ENCODE measurements at places on chromosomes 12 and 14.

DNA sequence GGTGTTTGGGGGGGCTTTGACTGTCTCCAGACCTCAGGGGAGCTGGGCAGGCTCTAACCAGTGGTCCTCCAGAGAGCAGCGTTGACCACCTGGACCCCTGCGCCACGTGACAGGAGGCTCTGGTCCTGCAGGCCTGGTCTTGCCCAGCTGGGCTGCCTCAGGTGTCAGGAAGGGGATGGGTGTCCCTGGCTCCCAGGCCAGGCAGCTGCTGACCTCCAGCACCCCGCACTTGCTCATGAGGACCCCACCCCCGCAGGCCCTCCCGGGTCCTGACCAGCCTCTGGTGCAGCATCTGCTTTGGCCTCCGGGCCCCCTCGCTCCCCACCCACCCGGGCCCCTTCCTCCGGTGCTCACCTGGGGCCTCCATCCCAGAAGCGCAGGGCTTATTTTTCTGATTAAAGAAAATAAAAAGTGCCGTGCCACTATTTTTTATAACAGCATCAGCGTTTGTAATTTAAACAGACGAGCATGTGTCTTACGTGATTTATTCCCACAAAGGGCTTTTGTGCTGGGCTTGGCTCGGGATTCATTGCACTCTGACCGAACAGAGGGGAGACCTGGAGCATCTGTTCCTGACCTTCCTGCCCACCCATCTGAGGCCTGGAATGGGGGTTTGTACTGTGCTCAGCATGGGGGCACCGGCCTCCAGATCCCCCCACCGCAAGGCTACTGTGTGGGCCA lies 21.7 kb downstream of the FBRSL1 start:
- ATAC-seq = no peak

- peak; percentile 7 for ATAC-seq
These were observed 507 bp downstream of the AHSA1 start for GRCh38 chr14:77458249-77458950.

DNA sequence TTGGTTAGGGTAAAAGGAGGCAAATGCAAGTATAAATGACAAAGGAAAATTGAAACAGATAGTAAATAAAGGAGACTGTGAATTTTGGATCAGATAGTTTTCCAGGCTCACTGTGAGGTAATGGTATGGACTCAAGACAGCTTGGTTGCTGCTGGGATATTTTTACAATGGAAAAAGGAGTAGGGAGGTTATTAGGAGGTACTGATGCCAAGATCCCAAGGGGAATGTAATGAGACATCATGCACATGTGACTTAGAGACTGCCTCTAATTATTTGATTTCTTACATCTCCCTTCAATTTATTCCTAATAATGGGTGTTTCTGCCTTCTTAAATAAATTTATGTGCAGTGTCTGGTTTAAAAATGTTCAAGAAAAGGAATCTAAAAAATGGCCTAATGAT lies 56.9 kb downstream of the TAOK3 start:
- ATAC-seq = no peak

- ATAC-seq = no peak
These were observed 104.8 kb downstream of the VRK1 start for GRCh38 chr14:96902004-96902403.

- no peak for ATAC-seq
These were observed 448.8 kb downstream of the FLRT2 start for GRCh38 chr14:85978582-85979250.

DNA sequence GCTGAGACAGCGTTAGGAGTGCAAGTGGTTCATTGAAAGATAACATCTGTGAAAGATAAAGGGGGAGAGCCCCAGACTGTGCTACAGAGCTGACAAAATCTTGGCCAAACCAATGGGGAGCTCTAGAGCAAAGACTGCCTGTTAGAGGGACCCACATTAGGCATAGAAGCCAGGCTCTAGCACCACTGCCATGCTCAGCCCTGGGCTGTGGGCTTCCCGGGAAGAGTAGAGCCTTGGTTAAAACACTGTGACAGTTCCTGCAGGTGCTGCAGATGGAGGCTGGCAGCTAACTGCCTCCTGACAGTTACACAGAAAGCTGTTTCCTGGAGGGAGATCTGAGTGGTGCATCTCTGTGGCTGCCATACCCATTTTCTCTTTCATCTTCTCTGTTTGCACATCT lies 23.0 kb downstream of the TSHR start:
- ATAC-seq = no peak

- peak; percentile 78 for ATAC-seq
These were observed 115.8 kb downstream of the GCH1 start for GRCh38 chr14:54786838-54787237.

GRCh38 chr14:49049711-49050110 lies 536.5 kb downstream of the RPS29 start:
- ATAC-seq = no peak

DNA sequence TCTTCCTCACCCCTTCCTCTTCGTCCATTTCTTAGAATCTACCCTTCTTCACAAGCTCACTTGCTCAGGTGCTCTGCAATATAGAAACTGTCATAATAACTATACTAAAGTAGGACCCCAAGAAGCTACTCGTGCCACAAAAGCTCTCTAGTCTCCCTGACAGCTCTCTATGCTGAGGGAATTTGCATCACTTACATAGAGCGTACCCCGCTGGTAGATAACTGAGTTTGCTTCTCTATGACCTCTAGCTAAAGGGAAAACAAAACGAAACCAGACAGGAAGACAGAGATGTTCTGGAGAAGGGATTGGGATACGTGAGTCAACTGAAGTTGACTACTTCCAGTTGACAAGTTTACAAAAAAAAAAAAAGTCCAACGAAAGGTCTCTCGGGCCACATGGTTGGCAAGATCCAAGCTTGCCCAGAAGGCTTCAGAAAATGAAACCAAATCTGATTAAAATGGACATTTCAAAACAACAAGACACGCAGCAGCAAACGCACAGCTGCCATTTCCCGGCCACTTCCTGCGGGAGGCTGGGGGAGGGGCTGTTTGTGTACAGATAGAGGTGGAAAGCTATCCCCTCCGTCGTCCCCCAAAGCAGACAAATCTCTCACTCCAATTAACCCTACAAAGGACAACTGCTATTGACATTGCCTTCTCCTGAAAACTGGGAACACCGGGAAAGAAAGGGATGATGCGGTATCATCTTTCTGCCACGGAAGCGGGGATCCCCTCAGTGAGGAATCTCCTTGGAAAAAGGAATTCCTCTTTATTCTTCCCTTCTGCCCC lies 1.3 kb downstream of the BAZ2A start:
- ATAC-seq = no peak

GRCh38 chr12:113978080-113978479 lies 12.0 kb upstream of the RBM19 start:
- no peak for ATAC-seq

Measured in motor neuron (in vitro differentiated cells).